Stimulated activated CD8-positive, alpha-beta memory T cell treated with anti-CD3 and anti-CD28 coated beads, Interleukin-7, amount 100 ng/mL, for 48 hours (primary cell): ENCODE measurements at places on chromosomes 1 and 21.

DNA sequence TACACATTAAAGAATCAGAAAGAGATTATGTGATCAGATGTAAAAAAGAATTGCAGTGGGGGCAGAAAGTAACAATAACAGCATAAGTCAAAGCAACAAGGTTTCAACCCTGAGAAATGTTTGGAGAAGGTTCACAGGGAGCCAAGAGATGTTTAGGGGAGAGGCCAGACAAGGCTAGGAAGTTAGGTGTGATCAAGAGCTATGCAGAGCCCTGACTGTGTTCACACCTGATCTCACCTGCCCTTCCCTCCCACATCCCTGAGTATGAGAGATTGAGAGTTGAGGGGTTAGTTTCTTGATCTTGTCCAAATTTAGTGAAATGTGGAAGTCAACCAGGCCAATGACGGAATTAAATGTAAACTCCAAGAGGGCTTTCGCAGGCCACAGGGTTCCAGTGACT is 10.2 kb downstream of the PTPN14 start:
- no peak for DNase-seq

GRCh38 chr1:21651214-21652042 is 17.7 kb downstream of the RAP1GAP start:
- no peak for DNase-seq

DNA sequence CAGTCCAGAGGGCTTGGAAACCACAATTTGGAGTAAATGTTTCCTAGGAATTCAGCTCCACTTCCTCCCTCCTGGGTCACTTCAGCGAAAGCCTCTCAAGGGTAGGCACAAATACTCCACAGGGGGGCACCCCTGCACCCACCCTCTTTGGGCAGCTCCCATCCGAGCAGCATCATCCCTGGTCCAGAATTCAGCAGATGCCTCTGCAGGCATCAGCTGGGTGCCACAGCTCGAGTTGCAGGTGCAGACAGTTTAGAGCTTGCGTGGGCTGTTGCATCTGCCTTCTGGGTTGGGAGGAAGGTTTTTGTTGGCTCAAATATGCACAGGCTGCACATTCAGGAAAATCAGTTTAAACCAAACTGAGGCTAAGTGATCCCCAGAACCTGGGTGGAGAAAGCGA is 25.0 kb downstream of the KANK4 start:
- DNase-seq = no peak

- DNase-seq = no peak
Measured at GRCh38 chr21:31830701-31831100, 42.1 kb upstream of the HUNK start.

- DNase-seq = no peak
Measured at GRCh38 chr1:248740876-248741275, 14.7 kb downstream of the LYPD8 start.

- DNase-seq = no peak
Measured at GRCh38 chr21:27564684-27565301, 597.9 kb upstream of the ADAMTS5 start.

DNA sequence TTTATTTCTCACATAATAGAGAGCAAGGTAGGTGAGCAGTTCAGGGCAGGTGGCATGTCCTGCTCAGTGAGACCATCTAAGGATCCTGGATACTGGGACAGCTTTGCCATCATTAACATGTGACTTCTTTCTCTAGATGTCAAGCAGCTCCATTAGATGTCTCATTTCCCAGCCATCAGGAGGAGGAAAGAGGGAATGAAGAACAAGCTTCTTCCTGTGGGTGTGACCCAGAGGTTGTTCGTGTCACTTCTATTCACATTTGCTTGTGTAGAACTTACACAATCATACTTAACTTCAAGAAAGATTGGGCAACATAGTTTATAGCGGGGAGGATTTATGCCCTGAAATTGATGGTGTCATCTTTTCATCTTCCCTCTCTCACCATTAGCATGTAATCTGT is 169.2 kb upstream of the B3GALT2 start:
- DNase-seq = no peak

DNA sequence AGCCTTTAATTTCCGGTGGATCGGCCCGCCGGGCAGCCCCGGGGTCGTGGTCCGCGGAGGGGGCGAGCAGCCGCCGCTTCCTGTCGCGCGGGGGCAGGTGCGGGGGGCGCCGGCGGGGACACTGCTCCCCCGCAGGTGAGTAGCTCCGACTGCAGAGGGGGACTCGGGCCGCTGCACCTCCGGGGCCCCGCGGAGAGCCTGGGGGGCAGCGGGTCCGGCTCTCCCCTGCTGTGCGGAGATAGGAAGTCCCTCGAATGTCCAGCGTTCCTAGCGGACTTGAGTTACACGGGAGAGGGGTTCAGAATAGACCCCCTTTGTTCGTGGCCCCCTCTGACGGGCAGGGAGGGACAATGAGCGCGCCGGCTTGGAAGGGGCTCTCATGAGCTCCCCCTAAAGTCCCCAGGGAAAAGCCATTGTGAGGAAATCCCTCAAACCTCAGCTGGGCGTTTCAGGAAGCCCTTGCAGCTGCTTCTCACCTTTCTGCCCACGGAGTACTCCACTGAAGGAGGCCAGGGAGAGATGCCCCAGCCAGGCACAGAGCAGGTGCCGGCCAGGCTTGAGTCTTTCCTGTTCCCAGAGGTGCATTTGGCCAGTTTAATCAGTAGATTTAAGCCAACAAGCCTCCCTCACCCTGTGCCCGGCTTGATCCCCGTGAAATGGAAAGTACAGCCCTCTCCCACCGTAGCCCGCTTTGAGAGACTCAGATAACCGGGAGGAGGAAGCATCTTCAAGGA is 925 bp downstream of the PDE9A start:
- no peak for DNase-seq

DNA sequence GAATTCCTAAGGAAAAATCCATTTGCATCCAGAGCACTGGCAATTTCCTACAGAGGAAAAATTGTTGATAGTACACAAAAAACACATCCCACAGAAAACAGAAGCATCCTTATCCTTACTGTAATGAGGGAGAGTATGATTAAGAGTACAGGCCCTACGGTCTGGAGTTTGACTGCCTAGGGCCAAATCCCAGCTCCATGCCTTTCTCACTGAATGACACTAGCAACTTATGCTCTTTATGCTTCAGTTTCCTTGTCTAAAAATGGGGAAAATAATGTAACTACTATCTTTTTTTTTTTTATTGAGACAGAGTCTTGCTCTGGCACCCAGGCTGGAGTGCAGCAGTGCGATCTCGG is 27.8 kb upstream of the CEP350 start:
- no peak for DNase-seq

- no peak for DNase-seq
Measured at GRCh38 chr1:161502181-161502580, 3.1 kb upstream of the FCGR2A start.

GRCh38 chr1:110148961-110149360 is 1.3 kb upstream of the SLC6A17 start:
- no peak for DNase-seq

GRCh38 chr1:168135921-168136708 is 615 bp downstream of the GPR161 start:
- DNase-seq = no peak

DNA sequence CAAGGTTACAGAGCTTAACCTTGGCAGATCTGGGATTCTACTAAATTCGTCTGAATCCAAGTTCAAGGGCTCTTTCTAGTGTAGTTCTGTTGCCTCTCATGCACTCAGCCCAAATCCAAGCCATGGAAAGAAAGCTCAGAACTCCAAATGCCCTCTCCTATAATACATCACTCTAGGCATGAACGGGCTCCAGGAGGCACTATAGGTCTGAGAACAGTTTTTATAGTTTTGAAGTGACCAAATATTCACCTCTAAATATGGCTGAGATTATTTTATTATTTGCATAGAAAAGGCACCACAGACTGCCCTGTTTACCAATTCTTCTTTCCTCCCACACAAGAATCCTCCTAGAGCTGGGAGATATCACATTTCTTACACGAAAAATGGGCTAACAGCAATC is 327.9 kb upstream of the BEND5 start:
- no peak for DNase-seq

GRCh38 chr1:218380125-218380977 is 35.2 kb downstream of the TGFB2 start:
- no peak for DNase-seq

DNA sequence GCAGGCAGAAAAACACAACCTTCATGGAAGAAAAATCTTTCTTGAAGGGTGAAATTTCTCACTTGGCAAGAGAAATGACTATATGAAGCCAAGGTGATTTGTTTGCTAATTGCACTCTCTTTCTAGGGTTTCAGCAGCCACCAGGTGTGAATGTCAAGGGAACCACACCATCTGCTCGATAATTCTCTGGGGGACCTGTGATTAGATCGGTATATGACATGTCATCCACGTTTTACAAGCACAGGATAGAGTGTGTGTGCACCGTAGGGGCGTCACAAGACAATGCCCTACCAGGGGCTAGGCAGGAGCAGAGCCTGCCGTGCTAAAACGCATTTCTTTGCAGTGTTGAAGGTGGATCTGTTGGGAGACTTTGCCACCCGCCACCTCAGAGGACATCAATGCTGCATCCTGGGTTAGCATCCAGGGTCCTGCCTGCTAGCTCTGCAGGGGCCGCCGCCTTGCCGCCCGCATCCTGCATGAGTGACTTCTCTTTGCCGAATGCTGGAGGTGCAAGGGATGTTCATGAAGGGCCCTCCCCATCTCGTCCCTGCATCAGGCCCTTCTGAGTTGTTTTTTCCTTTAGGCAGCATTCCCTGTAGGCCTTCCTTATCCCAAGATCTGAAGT is 37.8 kb upstream of the CCSAP start:
- DNase-seq = no peak

- DNase-seq = no peak
Measured at GRCh38 chr1:236284291-236284721, 2.5 kb upstream of the ERO1B start.

- DNase-seq = no peak
Measured at GRCh38 chr21:42388740-42389448, 7.0 kb downstream of the TMPRSS3 start.

- no peak for DNase-seq
Measured at GRCh38 chr1:33170351-33171274, 11.2 kb downstream of the TRIM62 start.

DNA sequence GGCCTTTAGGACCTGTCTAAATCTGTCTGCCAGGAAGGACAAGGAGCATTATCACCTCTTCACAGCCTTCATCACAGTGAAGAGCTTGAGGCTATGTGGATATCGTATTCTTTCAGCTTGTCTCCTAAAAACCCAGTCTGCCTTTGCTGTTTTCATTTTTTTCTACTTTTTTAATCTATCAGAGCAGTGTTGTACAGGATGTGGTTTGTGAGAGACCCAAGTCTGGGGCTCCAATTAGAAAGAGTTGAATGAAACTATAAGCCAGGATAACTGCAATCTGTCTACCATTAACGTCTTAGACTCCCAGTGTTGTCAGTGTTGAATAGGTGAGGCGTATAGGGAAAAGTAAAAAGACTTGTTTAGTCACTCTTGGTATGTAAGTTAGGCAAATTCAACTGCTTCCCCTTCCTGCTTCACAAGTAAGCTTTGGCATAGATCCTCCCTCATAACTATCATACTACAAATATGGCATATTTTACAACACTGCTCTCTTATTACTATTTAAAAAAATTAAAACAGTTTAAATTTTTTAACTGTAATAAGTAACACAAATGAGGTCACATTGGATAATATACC is 1225.8 kb upstream of the PRMT6 start:
- no peak for DNase-seq

DNA sequence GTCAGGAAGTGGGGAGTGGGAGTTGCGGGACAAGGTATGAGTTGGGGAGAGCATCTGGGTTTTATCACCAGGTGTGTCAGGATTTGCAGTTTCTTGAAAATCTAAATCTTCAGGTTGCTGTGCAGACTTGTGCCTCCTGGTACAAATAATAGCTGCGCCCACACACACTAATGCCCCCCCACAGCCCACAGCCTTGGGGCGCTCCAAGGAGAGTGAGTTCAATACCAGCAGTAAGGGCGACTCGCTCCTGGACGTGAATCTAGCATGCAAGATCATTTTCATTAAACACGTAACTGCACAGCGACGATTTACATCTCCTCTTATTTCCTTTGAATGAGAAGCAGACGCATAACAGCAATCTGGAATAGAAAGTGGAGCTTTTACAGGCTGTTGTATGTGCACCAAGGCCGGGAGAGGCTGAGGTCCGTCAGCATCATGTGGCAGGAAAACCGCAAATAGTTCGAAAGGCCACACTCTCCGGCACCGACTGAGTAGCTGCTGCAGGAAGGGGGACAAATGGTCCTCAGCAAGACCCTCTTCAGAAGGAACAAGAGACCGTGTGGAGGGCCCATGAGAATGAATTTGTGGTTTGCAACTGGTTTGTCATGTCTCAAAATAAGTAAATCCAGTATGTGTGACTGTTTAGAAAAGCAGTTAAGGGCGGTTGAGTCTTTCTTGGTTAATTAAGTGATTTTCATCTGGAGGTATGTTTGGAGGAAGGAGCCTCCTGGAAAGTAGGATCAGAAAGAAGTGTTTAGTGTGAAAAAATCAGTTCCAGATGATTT is 439.5 kb downstream of the SMYD3 start:
- no peak for DNase-seq

- no peak for DNase-seq
Measured at GRCh38 chr1:204203206-204203767, 7.0 kb upstream of the KISS1 start.

DNA sequence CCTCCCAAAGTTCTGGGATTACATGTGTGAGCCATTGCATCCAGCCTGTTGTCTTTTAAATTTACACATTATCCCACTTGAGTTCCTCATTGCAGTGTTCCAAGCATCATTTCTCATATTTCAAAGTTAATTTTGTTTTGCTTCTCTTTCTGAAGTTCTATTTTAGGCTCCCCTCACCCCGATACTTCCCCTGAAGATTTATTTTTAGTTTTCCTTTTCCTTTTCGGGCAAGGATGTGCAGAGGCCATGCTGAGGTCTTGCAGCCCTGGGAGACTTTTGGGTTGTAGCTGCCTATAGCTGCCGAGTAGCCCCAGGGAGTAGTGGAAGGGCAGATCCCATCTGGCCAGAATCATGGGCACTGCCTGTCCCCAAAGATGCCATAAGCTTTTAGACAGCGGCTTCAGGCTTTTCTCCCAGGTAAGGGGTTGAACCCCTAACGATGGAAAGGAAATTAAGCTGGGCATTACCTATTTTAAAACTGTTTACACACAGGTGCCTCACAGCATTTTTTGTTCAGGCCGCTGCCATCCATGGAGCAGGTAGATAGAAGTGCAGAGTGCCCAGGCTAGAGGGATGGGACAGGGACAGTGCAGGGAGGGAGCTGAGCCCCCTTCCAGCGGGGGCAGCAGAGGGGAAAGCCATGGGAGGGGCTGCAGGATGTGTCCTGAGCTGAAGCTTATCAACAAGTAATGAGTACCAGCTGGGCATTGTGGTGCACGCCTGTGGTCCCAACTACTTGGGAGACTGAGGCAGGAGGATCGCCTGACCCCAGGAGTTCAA is 15.9 kb downstream of the PSEN2 start:
- no peak for DNase-seq

DNA sequence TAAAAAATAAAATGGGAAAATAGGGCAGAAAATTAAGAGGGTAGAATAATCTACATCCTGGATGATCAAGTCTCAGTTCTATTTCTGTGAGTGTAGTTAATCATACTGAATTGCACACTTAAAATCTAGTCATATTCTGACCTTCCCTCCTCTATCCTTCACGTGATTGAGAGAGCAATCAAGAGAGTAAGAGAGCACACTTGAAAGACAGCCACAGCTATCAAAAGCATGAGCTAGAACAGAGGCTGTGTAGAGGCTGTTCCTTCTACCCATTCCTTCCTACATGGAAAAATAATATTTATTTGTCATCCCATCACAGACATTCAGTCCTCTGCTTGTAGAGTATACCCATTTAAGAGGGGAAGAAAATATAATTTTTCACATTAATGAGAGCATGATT is 52.4 kb downstream of the PHC2 start:
- no peak for DNase-seq
